ENCODE measurements at places on chromosomes 4 and X. TPM values are rescaled to one million over a fixed set of nuclear protein-coding genes. Genes with fewer than 3 reads are reported as not detected.

DNA sequence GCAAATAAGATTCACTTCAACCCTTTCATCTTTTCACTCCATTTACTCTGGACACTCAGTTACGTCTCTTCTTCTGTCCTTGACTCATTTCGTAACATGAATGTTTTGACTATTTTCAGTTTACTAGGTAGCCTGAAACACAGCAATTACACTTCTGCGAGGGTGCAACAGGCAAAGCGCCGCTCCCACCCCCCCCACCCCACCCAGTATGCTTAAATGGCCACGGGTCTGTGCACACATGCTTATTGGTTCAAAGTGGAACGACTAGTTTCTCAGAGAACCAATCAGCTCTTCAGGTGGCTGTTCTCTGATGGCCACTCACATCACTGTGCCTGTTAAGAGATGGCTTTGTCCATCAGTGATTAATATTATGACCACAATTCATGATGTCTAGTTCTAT, 3.5 kb downstream of the BEND4 start:
- DNase-seq = no peak

GRCh38 chrX:24080704-24081103, 25.9 kb downstream of the EIF2S3 start:
- DNase-seq = no peak

Gene ATOH1
- total RNA-seq = not detected

Gene TLR3
- total RNA-seq = 7.7 TPM

Gene SMPX
- total RNA-seq = not detected

Gene FHIP1A
- 2.0 TPM for total RNA-seq

Gene NSUN7
- total RNA-seq = not detected

- DNase-seq = no peak
Measured at GRCh38 chr4:181475781-181476507, 767.3 kb upstream of the TENM3 start.

- DNase-seq = no peak
Measured at GRCh38 chrX:129876771-129877305, 29.1 kb upstream of the UTP14A start.

Data from MG63 (cell line).